Stimulated activated CD8-positive, alpha-beta memory T cell treated with anti-CD3 and anti-CD28 coated beads, Interleukin-7, amount 100 ng/mL, for 1 hour (primary cell): ENCODE measurements at places on chromosomes 1 and 21.
A peak's percentile ranks its signal among the peaks of the same experiment; 100 is the strongest.

DNA sequence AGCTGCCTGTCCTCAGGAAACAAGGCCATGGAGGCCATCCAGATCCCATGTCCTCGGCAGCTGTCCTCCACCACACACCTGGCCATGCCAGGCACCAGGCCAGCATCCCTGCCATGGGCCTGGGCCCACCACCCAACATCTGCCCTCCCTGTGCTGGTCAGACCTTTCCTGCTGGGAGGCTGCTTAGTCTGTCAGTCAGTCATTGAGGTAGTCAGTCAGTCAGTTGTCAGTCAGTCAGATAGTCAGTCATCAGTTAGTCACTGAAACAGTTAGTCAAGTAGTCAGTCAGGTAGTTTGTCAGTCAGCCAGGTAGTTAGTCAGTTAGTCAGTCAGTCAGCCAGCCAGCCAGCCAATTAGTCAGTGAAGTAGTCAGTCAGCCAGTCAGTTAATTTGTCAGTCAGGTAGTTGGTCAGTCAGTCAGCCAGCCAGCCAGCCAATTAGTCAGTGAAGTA, 17.2 kb downstream of the KRTAP10-1 start:
- no peak for DNase-seq

DNA sequence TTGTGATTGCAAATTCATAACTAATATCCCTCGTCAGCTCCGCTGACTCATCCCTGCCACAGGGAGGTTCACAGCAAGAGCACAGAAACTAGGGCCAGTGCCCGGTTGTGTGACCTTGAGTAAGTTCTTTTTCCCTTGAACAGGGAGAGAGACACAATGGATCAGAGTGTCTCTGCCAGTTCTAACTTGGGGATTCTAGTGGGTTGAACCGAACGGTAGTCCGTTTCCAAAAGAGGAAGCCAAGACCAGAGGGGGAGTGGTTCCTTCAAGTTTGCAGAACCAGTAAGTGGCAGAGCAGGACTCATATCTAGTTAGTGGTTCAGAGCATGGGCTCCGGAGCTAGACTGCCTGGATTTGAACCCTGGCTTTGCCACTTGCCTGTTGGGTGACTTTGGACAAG, 4.9 kb upstream of the SHISA4 start:
- DNase-seq: no peak

- DNase-seq: no peak
Observed at GRCh38 chr1:203289982-203290260, 15.4 kb upstream of the BTG2 start.

DNA sequence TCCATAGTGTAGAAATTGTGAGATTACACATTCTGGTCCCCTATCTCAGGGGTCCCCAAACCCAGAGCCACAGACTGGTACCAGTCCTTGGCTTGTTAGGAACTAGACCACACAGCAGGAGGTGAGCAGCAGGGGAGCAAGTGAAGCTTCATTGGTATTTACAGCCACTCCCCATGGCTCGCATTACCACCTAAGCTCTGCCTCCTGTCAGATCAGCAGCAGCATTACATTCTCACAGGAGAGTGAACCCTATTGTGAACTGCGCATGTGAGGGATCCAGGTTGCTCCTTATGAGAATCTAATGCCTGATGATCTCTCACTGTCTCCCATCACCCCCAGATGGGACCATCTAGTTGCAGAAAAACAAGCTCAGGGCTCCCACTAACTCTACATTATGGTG, 229.7 kb upstream of the IRF2BP2 start:
- DNase-seq: no peak

DNA sequence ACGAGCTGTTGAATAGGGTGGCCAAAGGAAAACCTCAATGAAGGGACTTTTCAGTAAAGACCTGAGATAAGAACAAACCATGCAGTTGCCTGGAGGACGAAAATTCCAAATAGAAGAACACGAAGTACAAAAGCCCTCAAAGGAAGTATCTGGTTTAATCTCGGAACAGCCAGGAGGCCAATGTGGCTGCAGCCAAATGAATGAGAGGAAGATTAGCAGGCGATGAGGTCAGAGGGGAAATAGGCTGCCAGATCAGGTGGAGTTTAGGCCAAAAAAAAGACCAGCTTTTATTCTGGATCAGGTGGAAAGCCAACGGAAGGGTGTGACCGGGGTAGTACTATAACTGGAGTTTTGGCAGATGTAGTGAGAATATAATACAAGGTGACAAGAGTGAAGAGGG, 43.7 kb downstream of the SRSF11 start:
- DNase-seq: no peak

DNA sequence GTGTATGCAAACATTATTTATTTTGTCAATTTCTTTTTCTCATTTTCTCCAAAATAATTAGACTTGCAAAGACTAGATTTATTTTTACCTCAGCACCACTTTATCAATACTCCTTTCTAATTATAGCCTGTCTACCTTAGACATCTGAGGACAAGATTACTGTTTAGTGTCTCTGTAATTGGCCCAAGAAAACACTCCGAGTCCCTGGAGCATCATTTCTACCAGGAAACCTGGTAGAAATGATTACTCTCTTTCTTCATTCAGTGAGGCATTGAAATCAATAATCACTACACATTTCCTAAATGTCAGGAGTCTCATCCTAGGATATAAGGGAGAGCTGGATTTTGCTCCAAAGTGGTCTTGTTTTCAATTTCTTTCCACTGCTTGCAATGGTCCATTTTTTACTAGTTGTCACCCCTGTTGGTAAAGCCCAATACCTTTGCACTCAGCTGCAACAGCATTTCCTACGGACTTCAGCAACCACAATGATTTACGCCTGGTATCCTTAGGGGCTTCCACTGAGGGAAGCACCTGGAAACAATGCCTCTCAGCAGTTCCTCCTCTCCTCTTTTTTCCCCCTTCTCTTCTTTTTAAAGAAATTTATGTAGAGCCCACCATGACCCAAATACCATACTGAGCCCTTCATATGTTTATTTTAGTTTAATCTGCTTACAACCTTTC, 64.6 kb downstream of the GRIK1 start:
- DNase-seq: no peak

- DNase-seq: no peak
Observed at GRCh38 chr1:5770981-5771765, 221.1 kb downstream of the NPHP4 start.

GRCh38 chr1:153509729-153510354, 25.9 kb downstream of the S100A6 start:
- DNase-seq: peak; percentile 49

DNA sequence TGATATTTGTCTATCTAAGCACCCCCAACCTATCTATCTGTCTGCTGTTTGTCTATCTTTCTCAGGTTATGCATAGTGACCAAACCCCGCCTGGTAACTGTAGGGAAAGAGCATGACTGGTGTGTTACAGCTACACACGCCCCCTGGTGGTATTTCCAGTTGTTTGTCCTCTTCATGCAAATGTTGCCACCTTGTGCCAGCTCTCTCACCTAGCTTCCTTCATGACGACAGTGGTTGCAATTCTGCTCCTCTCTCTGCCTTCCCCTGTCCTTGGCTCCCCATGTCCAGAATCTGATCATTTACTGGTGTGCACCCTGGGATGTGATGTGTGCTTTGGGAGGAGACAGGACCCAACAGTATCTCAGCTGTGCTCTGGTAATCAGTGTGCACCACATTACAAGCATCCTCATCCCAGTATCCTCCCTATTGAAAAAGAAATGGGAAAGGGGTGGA, 8.1 kb upstream of the INKA2 start:
- DNase-seq: no peak

GRCh38 chr1:76607717-76608116, 259.6 kb upstream of the ST6GALNAC5 start:
- no peak for DNase-seq

GRCh38 chr1:82586473-82586872, 785.7 kb downstream of the ADGRL2 start:
- DNase-seq: no peak

DNA sequence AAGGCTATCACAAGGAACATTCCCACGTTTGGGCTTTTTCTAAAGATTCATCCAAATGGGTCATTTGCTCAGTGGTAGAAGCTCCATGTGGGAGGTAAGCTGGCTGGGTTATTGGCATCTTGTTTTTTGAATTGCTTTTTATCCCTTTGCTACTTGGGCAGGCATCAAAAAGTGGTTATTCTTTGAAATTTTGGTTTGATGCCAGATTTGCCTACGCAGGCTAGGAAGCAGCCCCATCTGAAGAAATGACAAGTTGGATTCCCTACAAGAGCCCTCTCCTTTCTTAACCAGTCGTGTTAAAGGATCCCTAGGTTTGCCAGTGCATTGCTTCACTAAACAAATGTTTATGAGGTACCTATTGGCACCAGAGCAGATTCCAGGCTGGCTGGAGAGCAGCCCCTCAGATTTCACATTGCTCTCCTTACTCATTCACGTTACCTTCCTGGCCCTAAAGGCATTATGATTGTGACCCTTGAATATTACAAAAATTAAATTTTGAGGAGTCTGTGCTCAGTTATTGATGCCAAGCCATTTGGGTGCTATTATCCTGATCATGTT, 38.8 kb downstream of the ARID1A start:
- DNase-seq: no peak

DNA sequence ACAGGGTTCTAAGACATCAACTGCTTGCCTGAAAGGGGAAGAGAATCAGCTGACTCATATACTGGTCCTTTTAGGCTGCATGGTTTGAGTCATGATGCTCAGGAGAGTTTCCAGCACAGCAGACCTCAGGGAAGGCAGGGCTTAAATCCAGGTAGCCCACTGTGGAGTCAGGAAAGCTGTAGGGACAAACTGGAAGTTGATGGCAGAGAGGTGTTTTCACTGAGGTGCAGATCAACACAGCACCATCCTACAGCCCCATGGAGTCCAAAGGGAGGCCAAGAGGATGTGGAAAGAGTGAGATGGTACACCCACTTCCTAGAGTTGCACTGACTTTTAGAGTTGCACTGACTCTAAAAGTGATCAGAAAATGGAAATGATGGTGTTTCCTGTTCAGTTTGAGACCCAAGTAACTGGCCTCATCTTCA, 252.4 kb upstream of the DUSP10 start:
- DNase-seq: no peak

- no peak for DNase-seq
Observed at GRCh38 chr1:241323514-241324195, 33.4 kb downstream of the RGS7 start.

DNA sequence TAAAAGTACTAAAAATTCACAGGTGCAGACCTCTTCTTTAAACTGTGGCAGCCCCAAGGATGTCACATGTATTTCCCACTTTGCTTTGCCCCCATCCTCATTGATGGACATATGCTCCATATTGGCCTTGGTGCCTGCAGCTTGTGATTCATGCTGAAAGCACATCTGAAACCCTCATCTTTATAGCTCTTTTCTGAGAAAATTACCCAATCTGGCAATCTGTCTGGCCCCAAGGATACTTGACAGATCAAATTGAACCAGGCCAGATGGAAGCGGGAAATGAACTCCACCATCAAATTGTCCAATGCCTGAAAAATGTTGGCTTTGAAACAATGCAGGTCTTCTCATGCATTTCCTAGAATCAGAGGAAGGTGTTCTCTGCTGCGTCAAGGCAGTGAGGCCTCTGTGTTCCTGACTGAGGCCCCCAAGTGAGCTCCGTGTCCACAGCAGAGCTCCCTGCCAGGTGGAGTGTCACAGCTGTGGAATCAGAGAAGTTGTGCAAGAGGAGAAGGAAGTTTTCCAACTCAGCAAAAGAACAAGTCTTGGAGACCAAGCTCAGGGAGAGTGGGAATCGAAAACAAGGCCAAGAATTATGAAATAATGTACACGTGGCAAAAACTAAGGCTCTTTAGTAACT, 323.7 kb downstream of the PLPP3 start:
- no peak for DNase-seq

DNA sequence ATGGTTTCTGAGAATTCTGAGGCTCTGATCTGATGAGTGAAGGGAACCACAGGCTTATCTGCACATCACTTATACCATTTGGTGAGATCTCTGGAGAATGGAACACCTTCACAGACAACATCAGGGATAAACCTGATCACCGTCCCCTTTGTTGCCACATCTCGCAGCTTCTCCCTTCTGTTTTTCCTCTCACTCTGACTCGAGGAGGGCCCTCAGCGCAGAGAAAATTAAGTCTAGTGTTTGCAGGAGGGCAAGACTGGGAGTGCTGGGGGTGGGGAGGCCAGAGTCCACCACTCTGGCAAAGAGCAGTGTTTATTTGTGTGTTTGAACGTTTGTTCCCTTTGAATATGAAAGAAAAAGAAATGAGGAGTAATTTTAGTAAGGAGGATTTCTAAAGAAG, 29.0 kb upstream of the BATF3 start:
- DNase-seq: no peak

DNA sequence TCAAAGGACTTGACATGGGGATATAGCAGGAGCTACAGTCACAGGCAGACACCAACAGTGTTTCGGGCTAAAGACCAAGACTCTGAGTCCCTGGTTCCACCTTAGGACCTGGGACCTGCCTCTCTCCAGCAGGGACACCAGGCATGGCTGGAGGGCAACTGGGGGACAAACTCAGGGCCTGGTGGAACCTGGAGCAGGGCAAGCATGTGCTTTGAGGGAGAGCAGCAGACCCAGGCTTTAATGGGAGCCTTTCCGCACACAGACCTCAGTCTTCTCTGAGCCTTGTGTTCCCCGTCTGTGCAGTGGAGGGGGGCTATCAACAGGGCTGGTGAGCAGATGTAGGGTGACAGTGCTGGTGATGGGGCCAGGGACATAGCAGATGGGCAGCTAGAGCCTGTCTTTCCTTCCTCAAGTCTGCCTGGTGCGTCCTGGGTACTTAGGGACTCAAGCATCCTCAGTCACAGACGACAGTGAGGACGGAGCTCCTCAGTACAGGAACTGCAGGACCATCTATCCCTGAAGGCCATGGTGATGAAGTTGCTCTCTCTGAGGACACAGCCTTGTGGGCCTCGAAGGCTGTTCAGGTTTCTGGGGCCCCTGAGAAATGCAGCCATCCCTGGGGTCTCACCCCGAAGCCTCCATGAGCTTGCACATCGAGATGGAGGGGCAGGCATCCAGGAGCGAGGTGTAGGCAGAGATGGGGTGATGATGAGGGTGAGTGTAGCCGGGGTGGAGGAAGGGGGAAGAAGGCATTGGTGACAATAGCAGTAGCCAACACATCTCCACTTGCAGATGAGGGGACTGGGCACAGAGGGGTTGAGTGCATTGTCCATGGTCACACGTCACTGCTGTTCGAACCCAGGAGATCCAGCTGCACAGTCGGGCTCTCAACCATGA, 593.4 kb downstream of the PTPRU start:
- DNase-seq: no peak

DNA sequence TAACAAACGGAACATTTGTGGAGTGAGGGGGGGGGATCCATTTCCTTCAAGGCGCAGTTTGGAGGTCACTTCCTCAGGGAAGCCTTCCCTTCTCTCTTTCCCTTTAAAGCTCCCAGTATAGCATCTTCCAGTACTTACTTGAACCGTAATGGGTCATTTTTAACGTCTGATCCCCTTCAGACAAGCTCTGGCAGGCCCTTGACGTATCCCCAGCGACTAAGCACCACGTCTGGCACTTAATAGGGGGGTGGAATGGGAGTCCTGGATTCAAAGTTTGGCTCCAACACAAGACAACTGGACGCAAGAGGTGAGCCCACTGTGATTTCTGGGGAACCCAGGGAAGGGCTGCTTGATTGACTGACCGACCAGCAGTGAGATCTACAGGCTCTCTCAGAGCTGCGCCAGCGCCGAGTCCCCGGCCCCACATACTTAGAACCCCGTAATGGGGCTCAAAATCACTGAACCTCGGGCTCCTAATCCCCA, 441 bp downstream of the YARS1 start:
- no peak for DNase-seq

GRCh38 chr1:27475720-27476119, 14.2 kb downstream of the WASF2 start:
- DNase-seq: no peak
